ENCODE measurements at places on chromosomes 12 and 14.

DNA sequence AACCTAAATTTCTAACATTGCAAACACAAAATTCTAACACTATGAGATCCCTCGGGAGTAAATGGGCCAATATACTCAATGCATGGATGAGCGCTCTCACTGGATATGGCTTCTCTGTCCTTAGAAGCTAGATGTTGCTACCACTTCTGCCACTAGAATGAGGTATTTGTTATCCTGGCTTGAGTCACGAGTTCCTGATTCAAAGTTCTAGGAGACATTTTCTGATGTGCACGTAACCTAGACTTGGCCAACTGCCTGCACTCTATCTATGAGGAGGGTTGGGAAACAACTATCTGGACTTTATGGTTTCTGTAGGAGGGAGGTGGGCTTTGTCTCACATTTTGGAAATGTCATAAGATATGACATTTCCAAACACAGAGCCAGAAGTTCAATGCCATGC, 37.6 kb downstream of the FERMT2 start:
- no peak for DNase-seq

GRCh38 chr14:61048640-61049039, 67.6 kb downstream of the SLC38A6 start:
- no peak for DNase-seq

DNA sequence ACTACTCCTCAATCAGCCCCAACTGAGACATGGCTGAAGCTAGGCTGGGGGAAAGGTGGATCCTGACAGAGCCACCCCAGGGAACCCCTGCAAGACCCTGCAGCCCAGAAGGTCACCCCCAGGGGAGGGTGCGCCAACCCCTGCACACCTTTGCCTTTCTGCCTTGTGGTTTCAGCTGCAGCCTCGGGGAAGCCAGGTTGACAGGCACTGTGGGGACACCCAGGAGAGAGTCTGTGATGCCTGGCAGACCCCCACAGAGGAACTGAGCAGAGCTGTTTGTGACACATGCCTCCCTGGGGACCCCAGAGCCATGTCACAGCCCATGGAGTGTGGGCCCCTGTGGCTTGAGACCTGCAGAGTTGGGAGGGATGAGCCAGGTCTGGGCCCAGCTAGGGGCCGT, 11.8 kb upstream of the HHIPL1 start:
- DNase-seq: no peak

- DNase-seq: no peak
Measured at GRCh38 chr12:20268121-20268732, 100.1 kb upstream of the PDE3A start.

DNA sequence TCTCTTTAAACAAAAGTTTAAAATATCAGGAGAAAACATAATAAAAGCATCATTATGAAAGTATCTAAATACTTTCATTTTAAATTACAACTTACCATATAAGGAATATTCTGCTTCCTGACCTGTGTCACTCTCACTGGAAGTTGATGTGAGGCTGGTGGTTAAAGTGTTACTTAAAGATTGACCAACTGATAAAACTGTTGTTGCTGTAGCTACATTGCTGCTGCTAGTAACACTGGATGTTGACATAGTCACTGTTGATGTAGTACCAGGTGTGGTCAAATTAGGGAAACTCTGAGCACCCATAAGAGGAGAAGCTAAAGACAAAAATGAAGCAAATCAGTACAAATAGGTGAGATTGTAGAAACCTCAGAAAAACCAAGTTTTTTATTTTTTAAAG, 79.9 kb downstream of the HECTD1 start:
- no peak for DNase-seq

DNA sequence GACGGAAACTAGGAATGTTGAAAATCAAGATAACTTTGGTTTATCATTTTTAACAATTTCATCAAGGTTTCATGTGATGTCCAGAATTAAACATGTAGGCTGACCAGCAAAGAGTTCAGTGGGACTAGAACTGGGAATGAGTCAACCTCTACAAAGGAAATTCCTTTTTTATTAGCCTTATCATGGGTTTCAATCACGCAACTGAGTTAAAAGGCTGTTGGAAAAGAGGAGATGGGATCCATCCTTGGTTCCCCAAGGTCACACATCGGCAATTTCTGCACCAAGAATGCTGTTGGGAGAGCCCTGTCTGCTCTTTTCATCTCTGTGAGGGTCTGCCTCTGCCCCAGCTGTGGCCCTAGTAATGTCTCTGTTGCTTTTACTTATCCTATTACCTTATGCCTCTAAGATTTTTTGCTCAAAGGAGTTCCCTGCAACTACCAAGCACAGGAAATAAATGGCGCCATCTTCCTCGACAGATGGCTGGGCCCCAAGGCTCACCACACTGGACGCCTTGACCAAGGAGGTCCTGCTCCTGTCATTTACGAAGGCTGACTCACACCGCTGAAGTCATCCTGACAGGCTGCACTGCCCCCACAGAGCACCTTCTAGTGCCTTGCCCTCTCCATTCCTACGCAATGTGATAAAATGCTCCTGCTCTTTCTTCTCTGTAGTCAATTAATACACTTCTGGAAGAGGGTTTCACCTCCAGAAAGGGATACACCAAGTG, 367.4 kb downstream of the GXYLT1 start:
- DNase-seq: no peak

DNA sequence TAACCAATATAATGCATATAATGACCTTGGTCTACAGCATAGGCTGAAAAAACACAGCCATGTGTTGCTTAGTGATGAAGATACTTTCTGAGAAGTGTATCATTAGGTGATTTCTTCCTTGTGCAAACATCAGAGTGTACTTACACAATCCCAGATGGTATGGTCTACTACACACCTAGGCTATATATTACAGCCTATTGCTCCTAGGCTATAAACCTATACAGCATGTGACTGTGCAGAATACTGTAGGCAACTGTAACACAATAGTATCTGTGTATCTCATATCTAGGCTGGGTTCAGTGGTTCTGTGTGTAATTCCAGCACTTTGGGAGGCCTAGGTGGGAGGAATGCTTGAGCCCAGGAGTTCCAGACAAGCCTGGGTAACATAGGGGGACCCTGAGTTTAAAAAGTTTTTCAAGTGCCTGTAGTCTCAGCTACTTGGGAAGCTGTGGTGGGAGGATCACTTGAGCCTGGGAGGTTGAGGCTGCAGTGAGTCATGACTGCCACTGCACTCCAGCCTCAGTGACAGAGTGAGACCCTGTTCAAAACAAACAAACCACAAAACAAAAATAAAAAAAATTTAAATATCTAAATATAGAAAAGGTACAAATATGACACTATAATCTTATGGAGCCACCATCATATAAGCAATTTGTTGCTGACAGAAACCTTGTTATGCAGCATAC, 66.6 kb downstream of the GRIP1 start:
- no peak for DNase-seq

DNA sequence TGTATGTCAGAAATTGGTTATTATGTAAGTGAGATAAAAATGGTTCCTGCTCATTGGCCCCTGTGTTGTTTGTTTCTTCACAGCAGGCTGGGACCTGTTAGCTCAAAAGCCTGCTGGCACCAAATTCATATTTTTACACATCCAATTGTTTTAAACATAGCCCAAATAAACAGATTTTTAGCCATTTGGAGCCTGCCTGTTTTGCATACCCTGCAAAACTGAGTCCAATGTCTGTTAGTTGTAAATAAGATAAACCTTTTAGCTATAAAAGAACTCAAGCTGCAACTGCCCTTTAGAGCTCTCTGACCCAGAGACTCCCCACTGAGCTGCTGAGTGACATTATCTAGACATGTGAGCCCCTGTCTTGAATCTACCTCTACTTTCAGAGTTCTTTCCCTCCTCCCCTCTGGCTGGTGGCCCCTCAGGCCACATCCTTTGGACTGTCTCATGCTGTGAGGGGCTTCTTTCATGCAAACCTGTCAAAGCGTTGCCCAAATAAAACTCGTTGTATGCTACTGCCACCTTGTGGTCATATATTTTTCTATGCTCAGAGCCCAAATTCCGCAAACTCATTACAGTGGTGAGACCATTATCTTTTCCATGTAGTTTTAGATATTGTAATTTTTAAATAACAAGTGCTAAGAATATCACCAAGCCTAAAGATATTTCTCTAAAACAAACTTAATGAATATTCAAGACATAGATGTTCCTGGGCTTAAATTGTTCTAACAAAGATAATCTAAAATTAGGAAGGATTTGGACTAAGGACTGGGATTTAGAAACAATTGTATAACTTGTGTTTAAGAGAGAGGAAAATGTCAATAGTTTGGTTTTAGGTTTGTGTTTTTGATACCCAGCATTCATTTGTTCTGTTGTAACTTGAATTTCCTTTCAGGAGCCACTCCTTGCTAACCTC, 337.9 kb downstream of the AACS start:
- no peak for DNase-seq

- DNase-seq: no peak
Measured at GRCh38 chr12:20429852-20430251, 61.5 kb downstream of the PDE3A start.

Measured in caudate nucleus (tissue), 63 donors.